ENCODE measurements at places on chromosomes 1 and 21.

- no peak for DNase-seq
These were observed 5.5 kb upstream of the SMG7 start for GRCh38 chr1:183466781-183467180.

GRCh38 chr1:178342745-178343144, 154.0 kb downstream of the CLEC20A start:
- DNase-seq: no peak

DNA sequence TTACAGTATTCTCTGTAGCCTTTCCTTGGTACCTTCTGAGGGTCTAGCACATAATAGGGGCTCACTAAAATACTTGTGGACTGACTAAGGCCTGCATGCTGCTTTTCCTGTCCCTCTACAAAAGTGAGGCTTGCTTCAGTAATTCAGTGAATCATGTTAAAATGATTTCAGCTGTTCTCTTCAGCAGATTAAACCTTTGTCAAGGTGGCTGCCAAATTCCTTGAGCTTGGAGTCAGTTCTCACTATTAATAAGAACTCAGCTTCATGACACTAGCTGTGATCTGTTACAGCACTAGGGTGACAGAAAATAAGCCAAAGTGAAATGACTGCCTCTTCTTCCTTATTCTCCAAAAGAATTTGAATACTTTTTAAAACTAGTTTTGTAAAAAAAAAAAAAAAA, 128.8 kb downstream of the KCNN3 start:
- no peak for DNase-seq

DNA sequence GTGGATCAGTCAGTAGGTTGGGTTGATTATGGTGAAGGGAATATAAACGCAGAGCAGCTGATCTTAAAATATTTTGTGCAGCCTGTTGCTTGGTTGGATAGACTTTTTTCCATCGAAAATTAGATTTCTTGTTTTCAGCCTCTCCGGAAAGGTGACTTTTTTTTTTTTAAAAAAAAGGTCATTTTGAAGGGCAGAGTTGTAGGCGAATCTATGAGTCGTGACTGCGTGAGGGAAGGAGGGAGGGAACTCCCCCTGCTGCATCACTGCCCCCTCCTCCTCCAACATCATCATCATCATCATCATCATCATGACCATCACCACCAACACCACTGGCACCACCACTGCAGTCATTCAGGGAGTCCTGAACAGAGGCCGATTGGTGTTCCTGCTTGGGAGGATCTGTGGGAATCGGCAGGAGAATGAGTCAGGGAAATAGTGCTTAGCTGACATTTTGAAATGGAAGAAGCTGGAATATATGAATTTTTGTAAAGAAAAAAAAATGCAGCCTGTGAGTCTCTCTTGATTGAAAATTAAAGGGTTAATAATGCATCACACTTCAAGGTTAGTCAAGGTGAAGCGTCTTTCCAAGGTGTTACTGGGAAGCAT, 1.2 kb downstream of the ATP1B1 start:
- no peak for DNase-seq

- DNase-seq: no peak
These were observed 1684.4 kb upstream of the B3GALT2 start for GRCh38 chr1:194870860-194871259.
